Bronchial smooth muscle cell (primary cell): ENCODE measurements at places on chromosomes 4 and X. TPM values are rescaled to one million over a fixed set of nuclear protein-coding genes. Genes with fewer than 3 reads are reported as not detected.

Gene COL4A6
- 0.09 and 1.1 TPM in 2 replicates for total RNA-seq

Gene RPL34
- total RNA-seq, result 807 and 833 TPM in 2 replicates

Gene SPP1
- total RNA-seq, result 0.09 and 0.47 TPM in 2 replicates

Gene NOX1
- 0.17 TPM in 1 of 2 replicates, not detected in the other for total RNA-seq

Gene NDST3
- total RNA-seq, result 0.16 TPM in 1 of 2 replicates, not detected in the other

Gene NSDHL
- total RNA-seq, result 13.7 and 18.4 TPM in 2 replicates

Gene RELL1
- 56.0 and 64.6 TPM in 2 replicates for total RNA-seq

Gene CT45A1
- total RNA-seq, result not detected in 2 replicates

Gene PRSS12
- total RNA-seq, result 40.7 and 76.3 TPM in 2 replicates

Gene FHDC1
- total RNA-seq, result 0.09 and 0.16 TPM in 2 replicates

Gene ASB12
- total RNA-seq, result 0.16 and 0.17 TPM in 2 replicates

Gene SERTM2
- total RNA-seq, result not detected in 2 replicates

Gene CPE
- 3.9 and 4.3 TPM in 2 replicates for total RNA-seq

Gene TRIM60
- total RNA-seq, result not detected in 2 replicates

Gene TMA16
- 16.3 and 22.7 TPM in 2 replicates for total RNA-seq

Gene PARM1
- 0.09 and 0.16 TPM in 2 replicates for total RNA-seq

Gene BMX
- not detected in 2 replicates for total RNA-seq

Gene WDR1
- total RNA-seq, result 306 and 310 TPM in 2 replicates

Gene FGG
- not detected in 2 replicates for total RNA-seq

Gene GYPA
- not detected in 2 replicates for total RNA-seq

Gene HSFX1
- total RNA-seq, result 0.47 and 0.94 TPM in 2 replicates

Gene CCSER1
- not detected in 2 replicates for total RNA-seq

Gene HAUS3
- 2.7 and 5.4 TPM in 2 replicates for total RNA-seq

Gene GPAT3
- 13.9 and 22.4 TPM in 2 replicates for total RNA-seq

Gene ZXDB
- total RNA-seq, result 3.9 and 4.6 TPM in 2 replicates

Gene ADGRG4
- total RNA-seq, result not detected in 2 replicates

Gene PSMD10
- 73.3 and 93.8 TPM in 2 replicates for total RNA-seq

Gene NAA11
- not detected in 2 replicates for total RNA-seq

Gene FAM47A
- total RNA-seq, result not detected in 2 replicates

Gene UGT2B10
- total RNA-seq, result not detected in 2 replicates

Gene TMPRSS11D
- under 0.01 TPM in 2 replicates for total RNA-seq

Gene PALLD
- total RNA-seq, result 48.2 and 62.4 TPM in 2 replicates

Gene LINC00632
- 2.3 and 2.4 TPM in 2 replicates for total RNA-seq

Gene SULT1B1
- 0.32 TPM in 1 of 2 replicates, not detected in the other for total RNA-seq

Gene CT83
- not detected in 2 replicates for total RNA-seq

Gene MID1IP1
- 65.7 and 123 TPM in 2 replicates for total RNA-seq

Gene BMP3
- under 0.01 TPM in 2 replicates for total RNA-seq

Gene SEL1L3
- total RNA-seq, result 94.4 and 151 TPM in 2 replicates

Gene HSFX2
- total RNA-seq, result 0.26 and 0.32 TPM in 2 replicates

Gene RNF212
- 0.09 and 0.32 TPM in 2 replicates for total RNA-seq

Gene TMEM156
- total RNA-seq, result 0.16 and 0.17 TPM in 2 replicates

Gene ZCCHC18
- total RNA-seq, result 0.69 and 1.7 TPM in 2 replicates

Gene DUX4
- total RNA-seq, result not detected in 2 replicates

Gene MPP1
- 32.0 and 42.9 TPM in 2 replicates for total RNA-seq
